Activated T-helper 1 cell treated with anti-CD3 and anti-CD28 coated beads, Interleukin-12 subunit alpha, Interleukin-12 subunit beta, Interleukin-2, Interleukin-4 antibody, amounts not matched to agents 30 ng/mL and 10 ng/mL and 1 ng/mL, durations not matched to agents 14 hours and 24 hours and 36 hours (primary cell): ENCODE measurements at places on chromosomes 13 and 19.

- DNase-seq = no peak
Observed at GRCh38 chr19:49064768-49065611, at the start of gene NTF4. NTF4 (minus strand) TSS chr19:49064818; CDS start chr19:49061997, 2,821 bp downstream.

DNA sequence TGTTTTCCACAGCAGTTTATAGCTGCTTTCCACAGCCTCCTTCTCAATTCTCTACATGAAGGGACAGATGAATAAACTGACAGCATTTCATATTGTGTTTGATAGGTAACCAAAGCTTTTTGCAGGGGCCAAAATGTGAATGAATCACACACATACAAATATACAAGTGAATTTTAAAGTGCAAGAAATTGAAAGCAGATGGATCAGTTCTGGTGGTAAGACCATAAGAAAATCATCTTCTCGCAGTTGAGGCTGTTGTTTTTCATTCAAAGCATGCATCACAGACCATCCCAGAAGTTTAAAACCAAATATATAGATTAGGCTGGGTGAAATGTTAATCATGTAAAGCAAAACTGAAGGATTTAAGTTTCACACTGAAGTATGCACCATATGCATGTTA lies 1569.4 kb downstream of the PCDH9 start:
- no peak for DNase-seq

DNA sequence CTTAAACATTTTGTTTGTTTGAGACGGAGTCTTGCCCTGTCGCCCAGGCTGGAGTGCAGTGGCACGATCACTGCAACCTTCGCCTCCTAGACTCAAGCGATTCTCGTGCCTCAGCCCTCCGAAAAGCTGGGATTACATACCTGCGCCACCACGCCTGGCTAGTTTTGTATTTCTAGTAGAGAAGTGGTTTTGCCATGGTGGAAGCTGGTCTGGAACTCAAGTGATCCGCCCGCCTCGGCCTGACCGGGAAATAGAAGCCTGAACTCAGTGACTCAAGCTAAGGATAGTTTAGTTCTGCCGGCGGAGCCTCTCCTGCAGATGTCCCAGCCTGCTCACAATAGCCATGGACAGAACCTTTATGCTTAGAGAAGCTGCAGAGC lies 53.0 kb upstream of the ZNF254 start:
- peak; percentile 9 for DNase-seq

GRCh38 chr19:52171321-52172169 lies at the start of gene ZNF836:
ZNF836 (minus strand) TSS chr19:52171621; CDS start chr19:52168072, 3,549 bp downstream.
- peak; percentile 83 for DNase-seq

- DNase-seq = no peak
Observed at GRCh38 chr13:47117268-47117667, 220.4 kb upstream of the HTR2A start.

DNA sequence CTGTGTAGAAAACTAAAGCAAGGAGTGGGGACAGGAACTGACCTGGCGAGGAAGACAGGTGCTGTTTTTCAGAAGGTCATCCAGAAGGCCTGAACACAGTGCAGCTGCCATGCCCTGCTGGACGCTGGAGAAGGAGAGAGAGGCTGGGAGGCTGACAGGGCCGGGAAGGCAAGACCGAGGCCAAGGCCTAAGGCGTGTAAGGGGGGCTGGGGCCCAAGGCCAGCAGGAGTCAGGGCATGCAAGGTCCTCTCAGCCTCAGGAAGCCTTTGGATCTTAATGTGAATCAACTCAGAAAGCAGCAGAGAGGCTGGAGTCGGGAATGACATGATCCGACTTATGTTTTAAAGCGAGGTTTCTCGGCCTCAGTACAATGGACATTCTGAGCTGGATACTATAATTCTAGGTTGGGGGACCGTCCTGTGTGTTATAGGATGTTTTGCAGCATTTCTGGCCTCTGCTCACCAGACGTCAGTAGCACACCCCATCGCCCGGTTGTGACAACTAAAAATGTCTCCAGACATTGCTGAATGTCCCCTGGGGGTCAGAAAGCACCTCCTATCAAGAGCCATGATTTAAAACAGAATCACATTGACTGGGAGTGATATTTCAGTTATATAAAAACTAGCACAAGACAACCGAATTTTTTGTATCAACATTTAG lies 530.4 kb downstream of the MYO16 start:
- no peak for DNase-seq

- DNase-seq = no peak
Observed at GRCh38 chr13:59755632-59756290, 408.0 kb downstream of the DIAPH3 start.

GRCh38 chr13:87667686-87668085 lies 3.5 kb upstream of the SLITRK5 start:
- DNase-seq = no peak

DNA sequence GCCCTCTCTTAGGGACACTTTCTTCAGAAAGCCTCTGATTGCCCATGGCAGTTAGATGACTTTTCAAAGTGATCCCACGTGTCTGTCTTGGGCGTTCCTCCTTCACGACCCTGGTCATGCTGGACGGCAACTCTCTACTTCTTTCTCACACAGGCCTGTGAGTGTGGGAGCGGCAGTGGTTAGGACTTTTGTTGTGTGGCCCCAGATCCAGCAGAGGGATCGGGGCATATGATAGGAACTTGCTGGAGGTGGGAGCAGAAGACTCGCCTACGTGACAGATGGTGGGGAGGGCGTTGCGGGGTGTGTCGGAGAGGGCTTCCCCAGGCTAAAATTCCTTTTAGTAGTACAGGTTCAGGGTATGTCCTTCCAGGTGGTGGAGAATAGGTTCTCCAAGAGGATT lies 289.5 kb upstream of the MAB21L1 start:
- DNase-seq = no peak

GRCh38 chr13:101640788-101641400 lies 188.4 kb downstream of the ITGBL1 start:
- DNase-seq = no peak

DNA sequence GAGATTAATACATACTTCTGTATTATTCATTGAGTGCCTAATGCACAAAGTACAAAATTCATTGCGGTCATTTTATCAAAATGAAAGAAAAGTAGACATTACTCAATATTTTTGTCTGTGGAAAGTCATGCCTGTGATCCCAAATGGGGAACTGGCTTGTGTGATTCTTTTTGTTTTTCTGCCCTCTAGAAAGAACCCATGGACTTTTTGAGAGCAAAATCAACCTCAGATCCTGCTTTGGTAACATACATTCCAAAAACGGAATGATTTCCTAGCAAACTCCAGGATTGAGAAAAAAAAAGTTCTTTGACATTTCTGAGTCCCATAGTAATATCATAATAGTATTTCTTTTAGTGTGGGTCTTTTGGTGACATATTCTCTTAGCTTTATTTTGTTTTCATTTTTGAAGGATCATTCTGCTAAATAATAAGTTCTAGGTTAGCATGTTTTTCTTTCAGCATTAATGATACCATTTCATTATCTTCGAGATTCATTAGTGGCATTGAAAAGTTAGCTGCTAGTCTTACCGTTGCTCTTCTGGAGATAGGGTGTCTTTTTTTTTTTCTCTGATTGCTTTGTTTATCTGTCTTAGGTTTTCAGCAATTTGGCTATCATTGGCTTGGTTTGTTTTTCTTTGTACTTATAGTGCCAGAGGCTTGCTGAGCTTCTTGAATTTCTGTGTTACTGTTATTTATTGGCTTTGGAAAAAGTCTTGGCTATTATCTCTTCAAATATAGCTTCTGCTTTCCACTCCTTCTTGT lies 102.4 kb upstream of the CSNK1A1L start:
- no peak for DNase-seq

GRCh38 chr13:43830497-43830881 lies 43.7 kb upstream of the ENOX1 start:
- DNase-seq = no peak

DNA sequence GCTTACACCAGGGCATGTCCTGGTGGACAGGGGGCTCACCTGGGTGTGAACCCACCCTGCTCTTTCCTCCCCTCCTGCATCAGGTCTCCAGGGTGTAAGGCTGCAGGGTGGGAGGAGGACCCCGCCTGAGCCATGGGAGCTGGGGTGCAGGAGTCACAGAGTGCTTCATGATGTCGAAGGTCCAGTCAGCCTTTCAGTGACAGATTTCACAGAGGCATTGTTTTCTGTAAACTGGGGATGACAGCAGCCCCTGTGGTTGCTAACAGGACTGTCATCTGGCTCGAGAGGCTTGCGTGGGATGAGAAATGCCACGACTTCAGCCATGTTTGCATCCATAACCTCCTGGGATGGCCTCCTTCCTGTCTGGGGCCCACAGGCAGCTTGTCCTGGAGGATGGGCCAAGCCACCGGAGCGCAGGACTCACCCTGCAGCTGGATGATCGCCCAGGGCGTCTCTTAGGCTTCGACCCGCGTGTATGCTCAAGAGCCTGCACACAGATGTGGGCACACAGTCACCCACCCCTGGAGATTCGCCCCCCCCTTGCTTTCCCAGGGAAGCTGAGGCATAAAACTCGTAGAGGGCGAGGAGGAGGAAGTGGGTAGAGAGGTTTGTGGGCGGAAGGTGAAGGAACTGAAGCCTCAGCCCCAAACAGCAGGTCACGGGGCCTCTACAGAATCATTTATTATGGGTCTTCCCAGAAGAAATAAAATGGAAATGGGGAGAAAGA lies 4.9 kb downstream of the NANOS3 start:
- DNase-seq = peak; percentile 35

DNA sequence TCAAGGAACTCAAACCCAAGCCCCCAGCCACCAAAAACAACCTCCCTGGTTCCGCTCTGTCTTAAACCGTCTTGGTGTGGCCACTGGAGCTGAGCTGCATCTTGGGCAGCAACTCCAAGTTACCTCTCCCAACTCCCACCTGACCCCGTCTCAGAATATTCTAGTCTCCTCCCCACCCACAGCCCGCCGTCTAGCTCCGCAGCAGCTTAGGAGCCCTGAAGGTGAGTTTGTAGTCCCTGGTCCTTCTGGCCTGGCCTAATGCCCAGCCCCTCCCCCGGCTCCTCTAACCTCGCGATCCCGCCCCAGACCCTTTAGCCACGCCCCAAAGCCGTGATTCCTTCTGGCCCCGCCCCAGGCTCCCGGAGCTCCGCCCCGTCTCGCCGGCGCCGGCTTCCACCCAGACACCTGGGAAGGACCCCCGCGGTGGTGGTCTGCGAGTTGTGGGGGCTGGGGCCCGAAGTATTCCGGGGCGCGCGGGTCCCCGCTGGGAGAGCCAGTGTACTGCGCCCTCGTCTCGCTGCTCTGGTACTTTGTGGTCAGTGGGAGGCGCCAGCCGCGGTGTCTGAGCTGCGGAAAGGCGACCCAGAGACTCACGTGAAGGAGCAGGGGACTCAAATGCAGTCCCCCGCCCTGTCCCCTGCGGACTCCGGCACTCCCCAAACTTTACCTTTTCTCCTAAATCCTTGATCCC lies 2.5 kb upstream of the LHB start:
- DNase-seq = peak; percentile 48

- DNase-seq = no peak
Observed at GRCh38 chr13:77377016-77377415, 50.1 kb upstream of the MYCBP2 start.

DNA sequence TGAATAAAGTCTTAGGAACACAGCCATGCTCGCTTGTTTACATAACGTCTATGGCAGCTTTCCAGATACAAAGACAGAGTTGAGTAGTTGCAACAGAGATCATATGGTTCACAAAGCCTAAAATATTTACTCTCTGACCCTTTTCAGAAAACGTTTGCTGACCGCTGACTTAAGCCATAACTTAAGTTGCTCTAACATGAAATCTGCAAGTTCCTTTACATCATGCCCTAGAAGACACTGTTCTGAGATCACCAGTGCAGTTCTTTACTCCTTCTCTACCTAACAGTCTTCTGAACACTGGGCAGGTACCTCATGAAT lies 166.4 kb downstream of the DCLK1 start:
- no peak for DNase-seq

DNA sequence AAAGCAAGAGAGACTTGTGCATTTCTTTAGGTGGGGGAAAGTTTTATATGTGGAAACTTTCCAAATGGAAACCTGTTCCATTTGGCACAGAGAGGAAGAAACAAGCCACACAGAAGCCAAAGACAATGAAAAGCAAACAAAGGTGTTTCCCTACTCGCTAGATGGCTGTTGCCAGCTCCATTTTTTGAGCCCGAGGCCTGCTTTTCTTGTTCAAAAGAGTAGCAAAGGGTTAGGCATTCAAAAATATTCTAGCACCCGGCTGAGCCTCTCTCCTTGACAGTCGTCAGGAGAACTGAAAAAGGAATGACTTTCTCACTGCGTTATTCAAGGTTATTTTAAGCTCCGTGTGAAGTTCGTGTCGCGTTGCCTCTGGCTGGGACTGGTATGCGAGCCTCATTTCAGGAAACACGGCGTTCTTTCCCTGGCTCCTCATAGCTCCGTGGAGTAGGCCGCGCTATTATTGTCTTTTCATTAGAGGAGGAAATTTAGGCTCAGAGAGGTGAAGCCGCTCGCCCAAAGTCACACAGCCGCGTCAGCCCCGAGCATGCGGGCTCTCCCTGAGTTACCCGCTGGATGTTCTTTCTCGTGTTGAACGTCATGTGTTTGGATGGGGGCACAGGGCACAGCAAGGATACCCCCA lies 7.6 kb downstream of the TRPM4 start:
- no peak for DNase-seq

- DNase-seq = no peak
Observed at GRCh38 chr13:91946498-91947070, 548.2 kb downstream of the GPC5 start.

DNA sequence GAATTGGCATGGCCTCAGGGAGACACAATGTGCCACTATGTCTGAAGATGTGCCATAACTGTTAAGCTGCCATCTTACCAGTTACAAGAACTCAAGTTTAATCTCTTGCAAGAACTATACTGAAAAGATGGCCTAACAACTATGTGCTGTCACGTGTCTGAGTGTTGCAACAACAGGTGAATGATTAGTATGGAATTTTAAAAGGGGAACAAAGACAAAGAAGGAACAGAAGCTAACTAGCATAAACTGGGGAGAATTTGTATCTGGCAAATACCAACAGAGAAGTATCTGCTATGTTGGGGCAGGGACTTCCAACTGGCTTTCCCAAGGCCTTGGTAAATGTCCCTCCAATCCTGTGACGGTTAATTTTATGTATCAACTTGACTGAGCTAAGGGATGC lies 11.5 kb upstream of the ACOD1 start:
- DNase-seq = no peak

DNA sequence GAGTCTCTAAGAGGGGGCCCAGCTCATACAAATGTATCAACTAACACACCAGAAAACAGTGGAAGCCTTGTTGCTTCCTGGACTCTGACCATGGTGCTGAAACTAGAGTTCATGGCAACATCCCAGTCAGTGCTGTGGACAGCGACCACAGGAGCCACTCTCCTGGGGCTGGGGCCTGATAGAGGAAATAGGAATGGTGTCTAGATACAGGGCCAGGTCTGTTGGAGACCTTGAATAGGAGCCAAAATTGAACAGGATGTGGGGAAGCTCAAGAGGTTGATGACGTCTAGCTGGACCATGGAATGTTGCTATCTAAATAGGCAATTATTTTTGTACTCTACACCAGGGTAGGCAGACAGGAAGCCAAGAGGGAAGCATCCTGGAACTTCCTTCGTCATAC lies 21.7 kb downstream of the LILRB4 start:
- DNase-seq = no peak
